ENCODE measurements at places on chromosomes 3 and 15. TPM values are rescaled to one million over a fixed set of nuclear protein-coding genes. Genes with fewer than 3 reads are reported as not detected.

RTP4 gene
- not detected for total RNA-seq

PYGO1 gene
- total RNA-seq = 10.0 TPM

ARGFX gene
- not detected for total RNA-seq

BTLA gene
- not detected for total RNA-seq

GOLGA8G gene
- total RNA-seq = not detected

CPNE9 gene
- total RNA-seq = not detected

LSG1 gene
- total RNA-seq = 45.2 TPM

MYO9A gene
- 49.5 TPM for total RNA-seq

ADAMTSL3 gene
- under 0.01 TPM for total RNA-seq

SLC30A4 gene
- 5.6 TPM for total RNA-seq

ECE2 gene
- not detected for total RNA-seq

TMEM207 gene
- not detected for total RNA-seq

MITF gene
- total RNA-seq = 13.3 TPM

TGM4 gene
- total RNA-seq = under 0.01 TPM

MOBP gene
- not detected for total RNA-seq

GNL3 gene
- 66.0 TPM for total RNA-seq

PPCDC gene
- total RNA-seq = 13.3 TPM

Data from IMR-90 (cell line).